ENCODE measurements at places on chromosomes 7 and 10.

- DNase-seq, result no peak
Measured at GRCh38 chr7:2521341-2521745, 1.8 kb downstream of the LFNG start.

- DNase-seq, result peak; percentile 28
Measured at GRCh38 chr7:137772748-137773147, 74.0 kb downstream of the DGKI start.

DNA sequence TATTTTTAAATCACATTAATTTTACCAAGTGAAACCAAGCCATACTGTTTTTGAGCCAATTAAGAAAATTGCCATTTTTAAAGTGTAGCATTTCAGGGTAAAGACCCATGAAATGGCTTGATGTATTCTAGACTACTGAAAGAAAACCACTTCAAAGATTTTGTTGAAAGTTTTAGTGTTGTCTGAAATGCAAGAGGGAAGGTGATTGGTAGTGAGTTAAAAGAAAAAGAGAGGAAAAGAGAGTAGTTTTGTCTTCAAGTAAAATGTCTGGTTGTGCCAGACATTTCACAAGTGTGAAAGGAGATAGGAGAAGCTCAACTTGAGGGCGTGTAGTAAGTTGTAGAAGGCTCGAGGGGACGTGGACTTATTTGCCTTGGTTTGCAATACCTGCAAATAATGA is 41.6 kb downstream of the CALML5 start:
- DNase-seq, result no peak

DNA sequence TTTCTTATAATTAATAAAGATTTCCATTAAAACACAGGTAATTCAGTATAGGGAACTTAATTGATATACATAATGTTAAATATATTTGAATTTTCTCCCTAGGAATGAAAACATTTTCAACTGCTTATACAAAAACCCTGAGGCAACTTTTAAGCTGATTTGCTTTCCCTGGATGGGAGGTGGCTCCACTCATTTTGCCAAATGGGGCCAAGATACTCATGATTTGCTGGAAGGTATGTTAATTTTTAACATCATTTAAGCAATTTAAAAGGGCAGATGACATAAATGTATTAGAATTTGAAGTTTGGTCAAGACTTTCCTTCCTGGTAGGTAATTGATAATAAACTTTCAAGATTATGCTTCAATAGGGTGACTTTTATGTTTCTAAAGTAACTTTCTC is 5.8 kb downstream of the OLAH start:
- no peak for DNase-seq

DNA sequence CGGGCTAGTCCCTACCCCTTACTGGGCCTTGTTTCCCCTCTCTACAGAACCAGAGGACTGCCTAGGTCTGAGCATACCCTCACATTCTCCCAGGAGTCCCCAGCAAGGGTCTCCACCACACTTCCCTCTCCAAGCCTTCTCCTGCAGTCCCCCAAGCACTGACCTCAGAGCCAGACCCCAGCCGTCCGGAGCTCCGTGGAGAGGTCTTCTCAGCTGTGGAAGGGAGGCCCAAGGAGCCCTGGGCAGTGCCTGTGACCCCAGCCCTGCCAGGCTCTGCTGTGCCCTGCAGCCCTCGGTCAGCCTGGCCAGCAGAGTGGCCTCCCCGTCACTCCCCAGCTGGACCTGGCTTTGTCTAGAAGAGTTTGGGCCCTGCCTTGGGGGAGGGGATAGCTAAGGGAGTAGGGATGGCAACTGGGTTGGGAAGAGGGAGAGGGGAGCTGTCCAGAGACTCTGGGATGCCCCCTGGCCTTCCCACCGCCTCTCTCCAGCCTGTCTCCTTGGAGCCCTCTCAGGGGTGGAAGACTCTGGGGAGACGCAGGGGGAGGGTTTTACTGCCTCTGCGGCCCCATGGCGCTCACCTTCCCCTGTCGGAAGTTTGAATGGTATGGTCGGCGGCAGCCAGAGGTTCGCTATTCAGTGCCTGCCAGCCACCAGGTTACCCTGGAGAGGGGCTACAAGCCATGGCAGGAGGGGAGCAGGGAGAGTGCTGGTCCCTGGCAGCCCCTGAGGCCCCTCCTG is at the start of gene C10orf105:
Gene C10orf105 (minus strand): TSS at position 315 of the 738 bp plus-strand sequence. CDS start 3,441 bp downstream, outside the sequence.
- no peak for DNase-seq

GRCh38 chr10:89591796-89592271 is 53.2 kb downstream of the PANK1 start:
- no peak for DNase-seq

DNA sequence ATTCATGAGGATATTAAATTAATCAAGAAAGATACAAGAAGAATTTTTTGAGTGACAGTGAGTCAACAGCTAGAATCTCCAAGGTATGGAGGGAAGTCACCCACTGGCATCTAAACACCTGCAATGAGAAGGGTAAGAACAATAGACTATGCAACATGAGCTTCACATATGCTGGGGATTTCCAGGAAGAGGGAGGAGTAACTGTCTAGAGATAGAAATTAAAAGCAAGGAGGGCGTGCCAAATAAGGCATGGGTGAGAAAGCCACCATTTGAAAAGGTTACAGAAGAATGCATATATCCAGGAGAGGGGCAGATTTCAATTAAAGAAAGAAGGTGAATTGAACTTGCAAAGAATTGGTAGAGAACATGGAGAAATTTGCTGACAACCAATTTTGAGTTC is 365.7 kb downstream of the GPR37 start:
- no peak for DNase-seq

GRCh38 chr10:119521443-119522204 is 20.9 kb downstream of the RGS10 start:
- no peak for DNase-seq

GRCh38 chr10:43317422-43317821 is 50.6 kb upstream of the RASGEF1A start:
- no peak for DNase-seq

DNA sequence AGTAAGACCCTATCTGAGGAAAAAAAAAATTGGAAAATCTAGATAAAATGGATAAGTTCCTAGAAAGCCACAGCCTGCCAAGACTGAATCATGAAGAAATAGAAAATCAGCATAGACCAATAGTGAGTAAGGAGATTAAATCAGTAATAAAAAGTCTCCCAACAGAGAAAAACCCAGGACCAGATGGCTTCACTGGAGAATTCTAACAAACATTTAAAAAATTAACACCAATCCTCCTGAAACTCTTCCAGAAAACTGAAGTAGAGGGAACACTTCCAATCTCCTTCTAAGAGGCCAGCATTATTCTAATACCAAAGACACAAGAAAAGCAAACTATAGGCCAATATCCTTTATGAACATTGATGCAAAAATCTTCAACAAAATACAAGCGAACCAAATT is 8.8 kb upstream of the LIMK1 start:
- no peak for DNase-seq

DNA sequence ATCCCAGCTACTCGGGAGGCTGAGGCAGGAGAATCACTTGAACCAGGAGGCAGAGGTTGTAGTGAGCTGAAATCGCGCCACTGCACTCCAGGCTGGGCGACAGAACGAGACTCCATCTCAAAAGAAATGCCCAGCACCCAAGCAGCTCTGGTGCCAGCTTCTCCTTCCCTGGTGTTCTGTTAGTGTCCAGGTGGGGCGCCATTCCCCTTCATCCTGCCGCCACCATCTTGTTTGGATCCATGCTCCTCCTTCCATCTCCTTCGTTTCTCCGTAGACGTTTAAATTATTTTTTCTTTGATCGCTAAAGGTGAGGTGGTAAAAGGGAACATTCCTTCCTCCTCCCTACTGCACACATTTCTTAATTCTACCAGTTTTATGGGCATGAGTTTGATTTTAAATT is 30.3 kb downstream of the PROSER2 start:
- no peak for DNase-seq
